Stimulated activated CD4-positive, alpha-beta T cell treated with anti-CD3 and anti-CD28 coated beads, Interleukin-1b, Interleukin-23, amount 100 ng/mL, for 4 hours (primary cell): ENCODE measurements at places on chromosomes 1 and 21.

DNA sequence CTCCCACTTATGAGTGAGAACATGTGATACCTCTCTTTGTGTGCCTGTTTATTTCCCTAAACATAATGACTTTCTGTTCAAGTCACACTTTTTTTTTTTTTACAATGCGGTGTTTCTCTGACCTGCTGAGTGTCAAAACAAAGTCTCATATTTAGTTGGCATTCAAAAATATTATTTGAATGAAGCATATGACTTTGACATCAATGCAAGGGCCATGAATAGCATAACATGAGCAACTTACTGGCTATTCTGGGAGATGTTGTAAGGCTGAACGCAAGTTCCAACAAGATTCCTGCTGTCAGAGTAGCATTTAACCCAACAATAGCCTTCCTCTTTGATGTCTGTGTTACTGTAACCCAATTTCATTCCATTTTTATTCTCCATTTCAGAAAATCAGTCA, 2.0 kb upstream of the KRTAP19-1 start:
- DNase-seq, result no peak

GRCh38 chr1:41975850-41976569, 57.3 kb upstream of the HIVEP3 start:
- DNase-seq, result no peak

GRCh38 chr1:10835822-10836421, 39.5 kb upstream of the CASZ1 start:
- DNase-seq, result no peak

DNA sequence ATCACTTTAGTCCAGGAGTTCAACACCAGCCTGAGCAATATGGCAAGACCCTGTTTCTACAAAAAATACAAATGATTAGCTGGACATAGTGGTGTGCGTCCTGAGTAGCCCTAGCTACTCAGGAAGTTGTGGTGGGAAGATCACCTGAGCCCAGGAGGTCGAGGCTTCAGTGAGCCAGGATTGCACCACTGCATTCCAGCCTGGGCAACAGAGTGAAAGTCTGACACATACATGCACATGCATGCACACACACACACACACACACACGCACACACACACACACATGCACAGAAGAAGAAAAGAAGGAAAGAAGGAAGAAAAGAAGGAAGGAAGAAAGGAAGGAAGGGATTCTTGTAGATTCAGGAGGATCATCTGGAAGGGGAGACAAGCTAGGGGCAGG, 104.4 kb upstream of the USP25 start:
- DNase-seq, result no peak

DNA sequence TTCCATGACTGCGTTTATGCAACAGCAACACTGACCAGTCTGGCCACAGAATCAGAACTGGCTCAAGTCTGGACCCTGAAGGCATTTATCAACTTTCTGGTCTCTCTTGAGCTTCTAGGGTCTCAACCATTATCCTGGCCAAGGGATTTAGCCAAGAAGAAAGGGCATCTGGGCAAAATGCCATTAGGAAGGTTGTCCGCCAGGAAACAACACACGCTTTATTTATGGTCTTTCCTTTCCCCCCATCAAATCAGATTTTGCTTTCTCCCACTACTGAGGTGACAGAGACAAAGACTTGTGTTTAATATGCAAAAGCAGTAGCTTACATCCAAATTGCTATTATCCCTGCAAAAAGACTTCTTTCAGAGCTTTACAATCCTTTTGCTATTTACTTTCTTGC, 81.6 kb upstream of the PPP2R5A start:
- DNase-seq, result no peak

GRCh38 chr1:31769720-31770390, 5.7 kb upstream of the ADGRB2 start:
- no peak for DNase-seq

GRCh38 chr1:166111430-166111829, 55.4 kb downstream of the FAM78B start:
- DNase-seq, result no peak

DNA sequence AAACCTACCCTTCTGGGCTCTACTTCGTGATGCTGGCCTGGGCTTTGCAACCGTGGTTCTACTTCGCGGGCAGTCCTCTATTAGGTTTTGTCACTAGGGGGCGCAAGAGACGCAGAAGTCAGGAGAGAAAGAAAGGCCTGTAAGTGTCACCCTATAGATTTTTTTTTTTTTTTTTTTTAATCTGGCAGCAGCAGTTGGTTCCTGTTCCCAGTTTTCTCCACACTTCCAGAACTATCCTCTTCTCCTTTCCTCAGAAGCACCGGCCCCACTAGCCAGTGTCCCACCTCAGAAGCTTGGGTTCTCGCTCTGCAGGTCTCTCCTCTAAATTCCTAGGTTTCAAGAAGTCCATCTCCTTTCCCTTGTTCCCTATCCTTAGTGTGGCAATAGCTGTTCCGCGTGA, 9.1 kb upstream of the LCE2D start:
- DNase-seq, result peak; percentile 11

- no peak for DNase-seq
Measured at GRCh38 chr1:17423781-17424245, 15.7 kb downstream of the RCC2 start.

DNA sequence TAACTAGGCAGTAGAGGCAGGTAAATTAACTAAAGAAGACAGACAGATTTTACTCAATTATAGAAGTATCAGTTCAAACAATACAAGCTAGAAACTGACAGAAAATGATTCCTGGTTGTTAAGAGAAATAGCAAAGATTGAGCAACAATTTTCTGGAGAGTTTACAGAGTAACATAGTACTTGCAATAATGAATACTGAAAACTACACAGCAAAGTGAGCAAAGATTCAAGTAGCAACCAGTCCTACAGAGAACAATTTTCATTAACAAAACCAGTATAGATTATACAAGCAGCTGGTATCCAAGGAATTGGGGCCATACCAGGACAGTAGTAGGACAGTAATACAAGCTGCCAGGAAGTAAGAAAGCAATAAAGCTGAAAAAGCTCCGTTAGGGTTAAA, 37.6 kb downstream of the EYA3 start:
- DNase-seq, result no peak

GRCh38 chr1:43348343-43348808, 10.4 kb upstream of the CDC20 start:
- DNase-seq, result no peak

DNA sequence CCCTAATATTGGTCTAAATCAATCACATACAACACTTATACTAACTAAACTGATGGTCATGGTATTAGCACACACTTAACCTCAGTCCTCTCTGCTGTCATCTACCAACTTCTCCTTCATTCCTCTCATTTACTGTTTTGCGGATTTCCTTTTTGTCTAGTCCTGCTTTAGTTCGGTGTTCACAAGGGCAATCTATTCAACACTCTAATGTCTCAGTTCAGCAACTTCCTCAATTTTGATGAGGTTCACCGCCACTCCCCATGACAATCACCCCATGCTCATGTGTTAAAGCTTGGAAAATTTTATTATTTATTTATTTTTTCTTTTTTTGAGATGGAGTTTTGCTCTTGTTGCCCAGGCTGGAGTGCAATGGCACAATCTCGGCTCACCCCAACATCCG, 301.1 kb downstream of the PTPRC start:
- DNase-seq, result no peak

DNA sequence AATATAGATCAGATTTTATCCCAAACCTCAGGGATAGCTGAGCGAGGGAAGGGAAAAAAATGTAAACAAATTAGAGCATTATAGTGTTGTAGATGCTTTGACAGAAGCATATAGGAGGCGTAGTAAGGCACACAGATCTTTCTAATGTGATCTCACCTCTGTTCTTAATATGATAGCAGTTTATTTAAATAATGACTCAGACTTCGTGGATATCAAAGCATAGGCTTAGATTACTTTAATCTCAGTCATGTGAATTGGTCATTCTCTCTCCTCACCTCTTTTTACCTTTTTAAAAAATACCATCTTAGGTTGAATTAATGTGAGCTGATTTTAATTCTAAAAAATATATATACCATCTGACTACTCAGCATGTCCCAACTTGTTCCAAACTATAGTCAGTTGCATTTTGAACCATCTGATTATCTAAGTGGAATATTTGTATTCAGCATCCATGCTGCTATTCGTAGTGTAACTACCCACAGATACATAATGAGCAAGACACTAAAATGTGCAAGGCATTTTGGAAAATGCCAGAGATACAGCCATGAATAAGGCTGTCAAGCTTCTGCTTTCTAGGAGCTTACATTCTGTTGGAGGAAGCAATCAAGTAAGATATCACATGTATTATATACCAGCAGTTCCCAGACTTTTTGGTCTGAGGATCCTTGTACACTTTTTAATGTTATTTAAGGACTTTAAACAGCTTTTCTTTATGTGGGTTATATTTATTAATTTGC, 76.7 kb downstream of the OSBPL9 start:
- no peak for DNase-seq

DNA sequence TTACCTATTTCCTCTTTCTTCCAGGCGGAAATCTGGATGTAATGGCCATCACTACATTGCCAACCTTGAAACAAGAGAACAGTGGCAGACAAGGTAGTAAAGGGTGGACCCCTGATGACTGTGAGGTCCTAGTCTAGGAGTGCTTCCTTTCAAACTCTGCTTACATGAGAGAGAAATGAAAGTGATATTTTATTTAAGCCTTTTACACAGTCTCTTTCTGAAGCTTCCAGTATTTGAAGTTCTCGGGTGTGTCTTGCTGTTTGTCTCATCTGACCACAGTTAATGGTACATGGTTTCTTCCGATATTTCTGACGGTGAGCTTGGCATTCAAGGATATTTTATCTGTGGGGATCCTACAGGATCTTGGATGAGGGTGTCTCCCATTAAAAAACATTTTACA, 215.2 kb downstream of the SLC45A1 start:
- no peak for DNase-seq

- DNase-seq, result no peak
Measured at GRCh38 chr1:244439391-244440032, 12.2 kb downstream of the ADSS2 start.

GRCh38 chr1:10733474-10734366, 62.7 kb downstream of the CASZ1 start:
- DNase-seq, result peak; percentile 42

DNA sequence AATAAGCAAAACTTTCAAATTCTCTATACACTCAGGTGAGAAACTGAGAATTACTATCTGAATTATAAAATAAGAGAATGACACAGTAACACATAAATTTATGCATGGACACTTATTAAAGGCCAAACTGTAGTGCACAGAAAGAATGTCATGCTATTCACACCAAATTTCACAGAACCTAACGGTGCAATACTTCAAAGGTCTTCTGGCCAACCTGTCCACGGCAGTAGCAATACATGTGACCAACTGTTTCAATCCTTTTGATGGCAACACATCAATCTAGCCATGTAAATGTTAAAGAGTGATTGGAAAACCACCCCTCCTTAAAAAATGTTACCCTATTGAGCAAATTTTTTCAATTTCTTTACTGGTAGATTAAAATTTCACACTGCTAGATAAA, 10.4 kb downstream of the GATAD2B start:
- no peak for DNase-seq

- DNase-seq, result no peak
Measured at GRCh38 chr1:151502859-151503780, 8.1 kb upstream of the CGN start.

- no peak for DNase-seq
Measured at GRCh38 chr1:162384116-162384515, 2.6 kb downstream of the C1orf226 start.

- no peak for DNase-seq
Measured at GRCh38 chr1:164721228-164721496, 162.2 kb downstream of the PBX1 start.

DNA sequence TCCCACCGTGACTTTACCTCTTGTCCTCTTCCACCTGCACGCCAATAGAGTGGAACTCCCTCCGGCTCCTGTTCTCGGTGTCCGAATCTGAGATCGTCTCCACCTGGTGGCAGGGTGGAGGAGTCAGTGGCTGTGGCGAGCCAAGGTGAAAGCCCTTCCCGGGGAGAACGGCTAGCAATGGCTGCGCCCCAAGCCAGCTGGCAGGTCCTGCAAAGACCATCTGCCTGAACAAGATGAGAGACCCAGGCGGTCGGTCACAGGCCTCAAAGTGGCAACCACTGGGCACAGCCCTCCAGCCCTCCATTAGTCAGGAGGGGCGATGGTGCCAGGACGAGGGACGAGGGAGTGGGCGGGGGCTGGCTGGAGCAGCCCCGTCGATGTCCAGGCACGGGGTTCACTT, 25.4 kb upstream of the SMIM12 start:
- DNase-seq, result no peak

DNA sequence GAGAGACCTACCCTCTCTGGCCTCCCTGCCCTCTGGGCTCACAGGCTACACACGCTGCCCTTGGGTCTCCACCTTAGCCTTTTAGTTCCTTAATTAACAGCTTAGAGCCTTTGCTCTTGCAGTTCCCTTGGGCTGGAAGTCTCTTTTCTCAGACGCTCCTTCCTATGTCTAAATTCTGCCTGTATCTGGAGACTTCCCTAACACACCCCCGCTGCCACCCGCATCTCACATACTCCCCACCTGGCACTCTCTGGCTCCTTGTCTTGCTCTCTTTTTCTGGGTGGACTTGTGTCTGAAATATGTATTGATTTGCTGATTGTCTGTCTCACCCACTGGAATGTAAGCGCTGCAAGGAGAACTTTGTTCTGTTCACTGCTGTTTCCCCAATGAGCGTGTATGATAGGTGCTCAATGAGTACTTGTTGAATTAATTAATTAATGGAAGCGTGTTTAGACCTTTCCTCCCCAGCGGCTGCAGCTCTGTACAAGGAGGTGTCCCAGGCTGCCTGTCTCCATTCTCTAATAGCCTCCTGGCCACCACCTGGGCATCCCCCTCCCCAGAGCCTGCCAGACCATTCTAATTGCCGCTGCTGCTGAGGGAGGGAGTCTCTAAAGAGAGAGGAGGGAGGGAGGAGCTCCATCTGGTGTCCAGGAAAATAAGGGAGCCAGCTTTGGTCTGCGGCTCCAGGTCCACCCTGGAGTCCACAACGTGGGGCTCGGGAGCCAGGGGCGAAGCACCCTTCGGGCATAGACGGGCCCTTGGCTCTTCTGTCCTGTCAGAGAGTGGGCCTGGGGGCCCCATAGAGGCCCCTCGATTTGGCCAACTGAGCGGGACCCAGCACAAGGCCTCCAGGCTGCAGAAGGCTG, 95.4 kb downstream of the RNF220 start:
- DNase-seq, result no peak

DNA sequence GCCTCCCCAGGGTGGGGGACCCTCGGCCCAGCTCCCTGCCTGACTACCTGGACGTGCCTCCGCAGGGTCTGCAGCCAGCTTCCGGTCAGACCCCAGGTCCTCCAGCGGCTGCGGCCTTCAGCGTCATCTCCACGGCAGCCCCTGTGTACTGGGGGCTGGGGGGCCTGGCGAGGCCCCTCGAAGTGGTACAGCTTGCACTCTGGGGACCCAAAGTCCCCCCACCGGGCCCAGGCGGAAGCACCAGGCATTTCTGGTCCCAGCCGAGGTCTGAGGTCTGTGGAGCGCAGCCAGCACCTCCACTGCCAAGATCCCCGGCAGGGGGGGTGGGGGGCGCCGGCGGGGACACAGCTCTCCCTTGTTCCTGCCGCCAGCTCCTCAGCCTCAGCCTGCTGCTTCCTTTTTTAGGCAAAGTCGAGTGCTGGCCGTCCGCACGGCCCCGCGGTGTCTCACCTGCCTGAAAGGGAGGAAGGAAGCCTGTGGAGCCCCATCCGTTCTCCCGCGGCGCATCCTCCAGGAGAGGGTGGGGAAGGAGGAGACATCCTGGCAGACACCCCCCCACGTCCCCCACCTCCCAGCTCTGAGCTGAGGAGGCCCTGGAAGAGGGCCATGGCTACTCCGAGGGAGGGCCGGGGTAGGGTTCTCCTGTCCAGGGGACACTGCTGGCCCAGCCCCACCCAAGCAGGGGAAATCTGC, 1.2 kb upstream of the VWA1 start:
- DNase-seq, result no peak

GRCh38 chr1:53090227-53091147, 28.5 kb downstream of the PODN start:
- DNase-seq, result no peak
